ENCODE measurements at places on chromosomes 4 and X.

- DNase-seq, result no peak
These were observed 41.4 kb downstream of the DCAF12L2 start for GRCh38 chrX:126124721-126125120.

GRCh38 chr4:124459941-124460310 lies 252.6 kb downstream of the ANKRD50 start:
- no peak for DNase-seq

DNA sequence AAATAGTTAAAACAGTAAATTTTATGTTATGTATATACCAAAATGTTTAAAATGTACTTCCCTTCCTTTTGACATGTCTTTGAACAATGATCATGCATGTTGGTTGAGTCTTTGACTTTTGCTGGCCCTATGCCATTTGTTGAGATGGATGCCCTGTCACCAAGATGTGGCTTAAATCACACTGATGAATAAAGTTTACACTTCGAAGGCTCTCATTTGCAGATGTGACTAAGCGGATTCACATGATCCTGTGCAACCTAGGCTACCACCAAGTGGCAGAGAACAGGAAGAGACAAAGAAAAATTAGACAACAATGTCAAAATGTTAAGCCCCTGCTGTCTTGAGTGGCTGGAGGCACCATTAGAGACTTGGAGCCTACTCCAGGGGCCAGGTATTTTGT lies 139.9 kb downstream of the RAB28 start:
- DNase-seq, result no peak

- DNase-seq, result no peak
These were observed 87.0 kb downstream of the IRF2 start for GRCh38 chr4:184387351-184387750.

- no peak for DNase-seq
These were observed 51.5 kb downstream of the NPNT start for GRCh38 chr4:105946771-105947170.

DNA sequence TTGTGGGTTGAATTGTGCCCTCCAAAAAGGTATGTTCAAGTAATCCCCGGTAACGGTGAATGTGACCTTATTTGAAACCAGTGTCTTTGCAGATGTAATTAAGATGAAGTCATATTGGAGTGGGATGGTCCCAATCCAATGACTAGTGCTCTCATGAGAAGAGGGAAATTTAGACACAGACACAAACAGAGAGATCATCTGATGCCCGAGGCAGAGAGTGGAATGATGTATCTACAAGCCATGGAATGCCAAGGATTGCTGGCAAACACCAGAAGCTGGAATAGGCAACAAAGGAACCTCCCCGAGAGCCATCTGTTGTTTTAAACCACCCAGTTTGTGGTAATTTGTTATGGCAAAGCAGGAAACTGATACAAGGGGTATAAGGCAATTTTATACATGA lies 35.1 kb downstream of the RPS6KA3 start:
- no peak for DNase-seq

DNA sequence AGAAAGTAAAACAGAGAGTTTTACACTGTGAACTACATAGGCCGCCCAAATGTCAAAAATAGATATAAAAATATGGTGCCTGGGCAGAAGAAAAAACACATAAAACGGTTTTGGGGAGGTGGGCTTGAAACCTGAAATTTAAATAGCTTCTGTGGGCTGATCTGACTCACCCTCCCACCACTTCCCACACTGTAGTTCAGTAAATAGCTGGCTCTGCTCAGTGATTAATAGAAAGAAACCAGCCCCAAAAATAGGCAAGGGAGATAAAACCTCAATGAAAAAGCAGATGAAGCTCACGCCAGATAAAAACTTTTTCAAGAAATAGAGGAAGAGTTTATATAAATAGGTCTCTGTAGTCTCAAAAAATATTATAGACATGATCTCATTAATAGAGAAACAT lies 13.2 kb upstream of the COX7B2 start:
- DNase-seq, result no peak

GRCh38 chr4:82376109-82376508 lies 2.3 kb upstream of the HNRNPD start:
- no peak for DNase-seq

- DNase-seq, result peak; percentile 15
These were observed 460 bp upstream of the GEMIN8 start for GRCh38 chrX:14030174-14030530.

- DNase-seq, result peak; percentile 76
These were observed 3.1 kb upstream of the NR3C2 start for GRCh38 chr4:148445071-148445859.

All from CD4-positive, alpha-beta T cell treated with Interleukin-17A for 1 hour (primary cell).